ENCODE measurements at places on chromosomes 12 and 14.

DNA sequence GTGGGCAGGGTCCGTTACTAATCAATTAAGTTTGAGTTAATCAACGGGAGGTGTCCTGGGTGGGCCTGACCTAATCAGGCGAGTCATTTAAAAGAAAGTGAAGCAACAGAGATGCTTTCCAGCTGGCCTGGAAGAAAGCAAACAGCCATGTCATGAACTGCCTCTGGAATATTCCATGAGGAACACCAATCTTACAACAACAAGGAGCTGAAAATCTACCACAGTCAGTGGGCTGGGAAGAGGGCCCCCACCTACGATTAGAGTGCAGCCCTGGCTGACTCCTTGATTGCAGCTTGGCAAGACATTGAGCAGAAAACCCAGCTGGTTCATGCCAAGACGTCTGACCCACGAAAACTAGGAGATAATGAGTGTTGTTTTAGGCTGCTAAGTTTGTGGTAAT is 56.2 kb downstream of the SSPN start:
- DNase-seq = no peak

DNA sequence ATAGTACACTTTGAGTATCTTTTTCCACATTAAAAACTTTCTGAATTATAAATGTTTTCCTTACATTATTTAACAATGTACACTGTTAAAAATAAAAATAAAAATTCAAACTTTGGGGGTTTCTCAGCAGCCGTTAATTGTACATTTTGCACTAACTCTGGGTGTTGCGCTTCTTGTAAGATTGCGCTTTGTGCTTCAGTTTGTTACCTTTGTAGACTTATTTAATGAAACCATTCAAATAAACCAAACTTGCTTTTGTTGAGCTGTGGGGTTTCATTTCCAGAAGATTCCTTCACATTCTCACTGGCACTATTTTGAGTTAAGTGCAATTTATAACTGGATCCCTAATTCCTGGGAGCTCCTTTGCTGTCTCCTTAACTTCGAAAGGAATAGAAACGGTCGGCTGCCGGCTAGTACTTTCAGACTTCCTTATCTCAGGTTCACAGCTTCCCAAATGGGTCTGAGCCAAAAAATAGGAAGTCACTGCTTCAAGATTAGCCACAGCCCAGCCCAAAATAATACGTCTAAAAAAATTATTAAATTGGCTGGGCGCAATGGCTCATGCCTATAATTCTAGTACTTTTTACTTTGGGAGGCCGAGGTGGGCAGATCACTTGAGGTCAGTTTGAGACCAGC is 38.2 kb downstream of the RAD52 start:
- DNase-seq = no peak

DNA sequence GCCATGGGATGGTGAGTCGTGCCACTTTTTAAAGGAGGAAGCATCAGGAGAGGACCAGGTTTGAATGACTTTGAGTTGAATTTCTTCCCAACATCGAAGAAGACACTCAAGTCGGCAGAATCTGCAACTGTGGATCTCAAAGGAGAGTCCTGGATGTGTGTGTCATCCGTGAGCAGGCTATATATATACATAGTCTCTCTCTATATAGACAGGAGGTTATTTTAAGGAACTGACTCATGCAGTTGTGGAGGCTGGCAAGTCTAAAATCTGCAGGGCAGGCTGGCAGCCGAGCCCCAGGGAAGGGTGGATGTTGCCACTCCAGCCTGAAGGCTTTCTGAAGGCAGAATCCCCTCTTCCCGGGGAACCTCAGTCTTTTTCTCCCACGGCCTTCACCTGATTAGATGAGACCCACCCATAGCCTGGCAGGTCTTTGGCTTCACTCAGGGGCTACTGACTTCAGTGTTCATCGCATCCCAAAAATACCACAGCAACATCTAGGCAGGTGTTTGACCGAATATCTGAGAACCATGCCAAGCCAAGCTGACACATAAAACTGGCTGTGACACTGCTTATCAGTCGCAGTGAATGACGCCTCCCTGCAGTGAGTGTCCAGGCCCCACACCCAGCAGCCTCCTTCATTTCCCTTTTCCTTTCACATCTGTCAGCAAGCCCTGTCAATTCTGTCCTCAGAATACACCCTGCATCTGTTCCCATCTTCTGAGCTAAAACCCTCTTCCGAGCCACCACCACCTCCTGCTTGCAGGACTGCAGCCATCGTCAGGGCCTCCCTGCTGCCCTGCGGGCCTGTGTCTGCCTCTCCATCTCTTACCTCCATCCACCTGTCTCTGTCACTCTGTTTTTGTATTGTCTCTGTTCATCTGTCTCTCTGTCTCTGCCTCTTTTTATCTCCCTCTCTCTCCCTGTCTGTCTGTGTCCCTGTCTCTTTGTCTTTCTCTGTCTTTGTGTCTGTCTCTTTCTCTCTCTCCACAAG is 54.0 kb downstream of the ZNF664 start:
- DNase-seq = no peak

- no peak for DNase-seq
Observed at GRCh38 chr14:21066882-21067502, 3.1 kb upstream of the ARHGEF40 start.

GRCh38 chr12:109808876-109809646 is 24.1 kb downstream of the TRPV4 start:
- no peak for DNase-seq

GRCh38 chr14:95577870-95578269 is 43.0 kb downstream of the GLRX5 start:
- no peak for DNase-seq

DNA sequence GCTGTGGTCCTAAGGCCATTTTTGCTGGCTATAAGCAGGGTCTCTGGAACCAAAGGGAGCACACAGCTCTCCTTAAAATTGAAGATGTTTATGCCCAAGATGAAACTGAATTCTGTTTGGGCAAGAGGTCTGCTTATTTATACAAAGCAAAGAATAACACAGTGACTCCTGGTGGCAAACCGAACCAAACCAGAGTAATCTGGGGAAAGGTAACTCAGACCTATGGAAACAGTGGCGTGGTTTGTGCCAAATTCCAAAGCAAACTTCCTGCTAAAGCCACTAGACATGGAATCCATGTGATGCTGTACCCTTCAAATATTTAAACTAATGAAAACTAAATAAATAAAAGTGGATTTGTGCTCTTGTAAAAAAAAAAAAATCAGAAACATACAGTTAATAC is 29.6 kb upstream of the BICDL1 start:
- no peak for DNase-seq

GRCh38 chr14:89428546-89429198 is 11.6 kb upstream of the FOXN3 start:
- no peak for DNase-seq

DNA sequence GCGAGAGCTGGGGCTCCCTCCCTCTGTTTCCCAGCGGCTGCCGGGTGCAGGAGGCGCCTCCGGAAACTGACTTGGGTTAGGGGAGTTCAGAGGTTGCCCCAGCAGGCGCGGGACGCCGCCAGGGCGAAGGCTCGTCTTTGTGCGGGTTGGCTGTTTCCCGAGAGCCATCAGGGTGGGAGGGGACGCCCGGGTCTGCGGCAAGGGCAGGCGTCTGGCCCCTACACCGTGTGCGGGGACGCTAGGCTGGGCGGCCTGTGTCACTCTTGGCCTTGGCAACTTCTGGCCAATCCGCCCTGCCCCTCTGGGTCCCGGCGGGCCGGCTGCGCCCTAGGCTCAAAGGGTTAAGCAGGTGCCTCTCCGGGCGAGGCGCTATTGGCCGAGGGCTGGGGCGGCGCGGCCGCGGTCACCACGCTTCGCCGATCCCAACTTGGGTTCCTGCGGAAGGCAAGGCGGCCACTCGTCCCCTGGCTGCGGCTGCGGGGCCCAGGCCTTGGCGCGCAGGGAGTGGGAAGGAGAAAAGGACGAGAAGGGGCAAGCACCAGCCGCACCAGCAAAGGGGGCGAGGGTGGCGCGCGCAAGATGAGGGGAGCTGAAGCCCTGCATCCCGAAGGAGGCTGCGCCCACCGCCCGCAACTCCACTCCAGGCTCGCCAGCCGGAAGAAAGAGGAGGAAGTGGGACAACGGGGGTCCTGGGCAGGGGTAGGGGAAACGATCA is 5.6 kb upstream of the NPAS3 start:
- peak; percentile 45 for DNase-seq

GRCh38 chr14:76274324-76274723 is 101.6 kb upstream of the ESRRB start:
- no peak for DNase-seq

- no peak for DNase-seq
Observed at GRCh38 chr14:61570549-61571290, 124.6 kb upstream of the HIF1A start.

Measured in endothelial cell (in vitro differentiated cells).